Panc1 (cell line): ENCODE measurements at places on chromosomes 5 and 9. TPM values are rescaled to one million over a fixed set of nuclear protein-coding genes. Genes with fewer than 3 reads are reported as not detected.

Gene PCDHB5
- 0.08 TPM for total RNA-seq

Gene C8G
- 2.9 TPM for total RNA-seq

Gene TMC1
- 0.36 TPM for total RNA-seq

Gene VLDLR
- 2.1 TPM for total RNA-seq

Gene NUTM2G
- not detected for total RNA-seq

Gene NSG2
- total RNA-seq = not detected

Gene HK3
- total RNA-seq = not detected

Gene PCDHB10
- 0.72 TPM for total RNA-seq

Gene SPATA24
- 5.5 TPM for total RNA-seq

Gene EMB
- total RNA-seq = 65.9 TPM

Gene GADD45G
- total RNA-seq = 1.2 TPM

Gene ASPN
- total RNA-seq = not detected

Gene NR5A1
- 2.5 TPM for total RNA-seq

Gene SPINK6
- not detected for total RNA-seq

Gene MEIKIN
- total RNA-seq = not detected

Gene ARSI
- 18.6 TPM for total RNA-seq

Gene ORM2
- 0.77 TPM for total RNA-seq

Gene PAEP
- total RNA-seq = not detected

Gene GPR151
- not detected for total RNA-seq

Gene REEP2
- total RNA-seq = 6.5 TPM

Gene ALDH1B1
- 34.2 TPM for total RNA-seq

Gene TNFSF15
- 0.03 TPM for total RNA-seq

Gene PCDHGA7
- 0.18 TPM for total RNA-seq

Gene SPZ1
- total RNA-seq = not detected

Gene NXNL2
- 1.4 TPM for total RNA-seq

Gene EIF4E1B
- not detected for total RNA-seq

Gene POU5F2
- 0.39 TPM for total RNA-seq

Gene KIF27
- 3.4 TPM for total RNA-seq

Gene PCDHGA11
- 0.39 TPM for total RNA-seq

Gene TMEM174
- not detected for total RNA-seq

Gene SPATA31A5
- not detected for total RNA-seq

Gene DPM2
- 58.7 TPM for total RNA-seq

Gene ICE1
- 38.3 TPM for total RNA-seq

Gene SNCAIP
- total RNA-seq = not detected

Gene OR1J4
- not detected for total RNA-seq

Gene C9
- total RNA-seq = 0.05 TPM

Gene SLC6A18
- not detected for total RNA-seq

Gene C5orf58
- total RNA-seq = 0.15 TPM

Gene TCERG1
- 75.9 TPM for total RNA-seq

Gene DDX4
- total RNA-seq = not detected

Gene LCN10
- not detected for total RNA-seq
